ENCODE measurements at places on chromosomes 7 and 10.

GRCh38 chr7:128783143-128783861, 7.7 kb upstream of the OPN1SW start:
- no peak for DNase-seq

DNA sequence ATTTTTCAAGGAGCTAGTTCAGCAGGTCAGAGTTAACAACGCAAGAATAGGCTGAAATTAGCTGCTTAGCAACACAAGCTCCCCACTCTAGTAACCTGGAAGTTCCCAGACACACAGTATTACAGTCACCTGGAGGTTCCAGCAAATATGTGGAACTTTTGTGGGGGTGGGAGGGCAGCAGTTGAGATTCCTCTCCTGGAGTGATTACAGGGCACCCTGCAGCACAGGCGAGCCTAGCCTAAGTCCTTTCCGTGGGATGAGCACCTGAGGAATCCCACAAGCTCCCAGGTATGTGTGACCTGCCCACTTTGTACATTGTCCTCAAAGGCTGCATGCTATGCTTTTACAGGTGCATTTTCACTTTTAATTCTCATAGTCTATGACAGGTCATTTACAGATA, 13.6 kb downstream of the TPK1 start:
- DNase-seq = no peak

GRCh38 chr7:140521421-140521820, 42.1 kb upstream of the MKRN1 start:
- no peak for DNase-seq

- no peak for DNase-seq
These were observed 753.8 kb downstream of the GRID1 start for GRCh38 chr10:85612833-85613232.

DNA sequence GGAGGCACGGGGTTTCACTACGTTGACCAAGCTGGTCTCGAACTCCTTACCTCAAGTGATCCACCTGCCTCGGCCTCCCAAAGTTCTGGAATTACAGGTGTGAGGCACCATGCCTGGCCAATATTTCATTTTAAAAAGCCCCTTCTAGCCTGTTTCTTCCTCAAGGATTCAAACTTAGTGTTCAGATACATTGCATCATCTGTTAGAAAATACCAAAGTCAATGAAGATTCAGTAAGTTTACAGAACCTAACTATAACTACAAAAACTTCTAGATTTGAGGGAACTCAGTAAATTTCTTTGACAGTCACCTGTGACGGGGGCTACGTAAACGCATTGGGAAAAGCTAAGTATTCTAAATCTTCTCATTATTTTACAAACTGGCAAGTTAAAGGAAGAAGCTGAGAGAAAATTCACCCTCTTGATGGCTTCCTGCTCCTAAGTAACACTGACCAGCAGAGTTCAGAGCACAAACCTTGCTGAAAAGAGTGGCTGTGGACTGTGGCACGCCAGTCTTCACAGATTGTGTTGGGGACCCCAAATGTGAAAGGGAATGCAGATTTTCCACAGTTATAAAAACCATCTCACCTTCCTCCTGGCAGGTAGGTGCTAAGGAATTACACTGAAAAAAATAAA, 162.2 kb downstream of the PKD1L1 start:
- DNase-seq = no peak

- DNase-seq = no peak
These were observed 7.5 kb downstream of the HOXA4 start for GRCh38 chr7:27123007-27123476.

- DNase-seq = no peak
These were observed 2.9 kb upstream of the RBM20 start for GRCh38 chr10:110641256-110641655.

GRCh38 chr10:101053516-101053915, 8.3 kb upstream of the KAZALD1 start:
- DNase-seq = no peak

GRCh38 chr10:103967448-103968071, 620 bp downstream of the SLK start:
- peak; percentile 9 for DNase-seq

Measured in neuronal stem cell (in vitro differentiated cells).